ENCODE measurements at places on chromosomes 7 and 10.

- DNase-seq = no peak
These were observed 472.8 kb upstream of the CELF2 start for GRCh38 chr10:10544890-10545289.

GRCh38 chr7:25834050-25834449, 317.9 kb upstream of the NFE2L3 start:
- no peak for DNase-seq

DNA sequence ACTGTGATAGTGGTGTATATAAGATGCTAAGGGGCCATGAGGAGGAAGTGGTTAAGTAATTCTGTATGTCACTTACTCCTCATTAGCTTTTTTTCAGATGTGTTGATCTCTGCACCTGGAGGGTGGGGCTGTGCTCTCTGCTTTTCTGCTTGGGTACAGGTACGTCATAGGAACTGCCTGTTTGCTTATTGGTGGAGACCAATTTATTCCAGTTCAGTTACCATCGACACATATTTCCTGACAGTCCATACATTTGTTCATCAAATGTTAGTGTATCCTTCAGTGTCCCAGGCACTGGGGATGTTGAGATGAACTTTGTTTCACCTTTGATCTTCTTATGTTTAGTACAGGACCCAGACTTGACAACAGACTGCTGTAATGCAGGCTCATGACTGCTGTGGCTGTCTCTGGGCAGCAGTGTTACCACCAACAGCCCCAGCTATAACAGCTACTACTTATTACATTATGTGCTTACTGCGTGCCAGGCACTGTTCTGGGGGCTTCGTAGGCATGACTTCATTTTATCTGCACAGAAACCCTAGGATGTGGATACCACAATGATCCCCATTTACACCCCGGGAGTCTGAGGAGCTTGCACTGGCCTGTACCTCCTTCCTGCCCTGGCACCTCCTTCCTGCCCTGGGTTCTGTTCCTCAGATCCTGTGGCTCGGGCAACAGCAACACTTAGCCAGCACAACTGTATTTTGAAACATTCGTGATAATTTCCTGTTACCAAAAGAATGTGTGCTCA, 87.4 kb downstream of the BUB3 start:
- peak; percentile 76 for DNase-seq

GRCh38 chr10:113965683-113966082, 78.0 kb upstream of the ADRB1 start:
- DNase-seq = no peak
